ENCODE measurements at places on chromosomes 16 and 17.

DNA sequence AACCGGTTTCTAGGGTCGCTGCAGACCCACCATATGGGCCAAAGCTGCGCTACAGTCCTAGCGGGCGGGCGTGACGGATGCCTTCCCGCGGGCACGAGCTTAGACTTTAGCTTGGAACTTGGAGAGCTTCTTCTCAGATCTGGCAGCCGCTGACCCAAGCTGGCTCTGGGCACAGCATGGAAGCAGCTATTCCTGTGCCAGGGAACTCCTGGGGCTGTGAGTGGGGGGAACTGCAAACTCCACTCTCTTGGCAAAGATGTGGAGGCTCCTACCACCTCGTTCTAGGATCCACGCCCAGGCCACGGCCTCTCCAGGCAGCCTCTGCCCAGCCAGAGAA is 8.8 kb downstream of the FAAP100 start:
- DNase-seq = no peak

GRCh38 chr17:17229416-17230384 is 7.3 kb downstream of the FLCN start:
- no peak for DNase-seq

DNA sequence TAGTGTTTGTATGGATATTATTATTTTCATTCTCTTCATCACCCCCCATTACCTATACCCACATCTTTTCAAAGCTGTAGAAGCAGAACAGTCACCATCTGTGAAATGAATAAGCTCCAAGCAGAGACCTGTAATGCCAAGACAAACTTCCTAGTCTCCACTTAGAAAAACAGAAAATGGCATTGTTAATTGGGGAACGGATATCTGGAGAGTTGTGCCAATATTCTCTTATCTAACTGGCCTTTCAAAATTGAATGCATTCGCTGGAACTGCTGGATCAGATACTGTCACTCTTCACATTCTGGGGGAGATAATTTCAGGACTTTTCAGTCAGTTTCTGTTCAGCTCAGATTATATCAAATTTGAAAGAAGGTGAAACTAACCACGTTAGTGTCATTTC is 464.4 kb upstream of the GOT2 start:
- no peak for DNase-seq

DNA sequence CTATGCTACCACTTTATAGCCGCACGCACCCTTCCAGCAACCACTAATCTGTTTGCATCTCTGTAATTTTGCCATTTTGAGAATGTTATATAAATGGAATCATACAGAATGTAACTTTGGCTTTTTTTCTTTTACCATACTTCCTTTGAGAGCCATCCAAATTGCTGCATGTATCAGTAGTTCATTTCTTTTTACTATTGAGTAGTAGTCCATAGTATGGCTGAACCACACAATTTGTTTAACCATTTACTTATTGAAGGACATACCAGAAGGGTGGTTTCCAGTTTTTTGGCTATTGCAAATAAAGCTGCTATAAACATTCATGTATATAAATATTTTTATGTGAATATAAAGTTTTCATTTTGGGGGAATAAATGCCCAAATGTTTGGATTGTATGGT is 8.8 kb downstream of the TENT4B start:
- no peak for DNase-seq

DNA sequence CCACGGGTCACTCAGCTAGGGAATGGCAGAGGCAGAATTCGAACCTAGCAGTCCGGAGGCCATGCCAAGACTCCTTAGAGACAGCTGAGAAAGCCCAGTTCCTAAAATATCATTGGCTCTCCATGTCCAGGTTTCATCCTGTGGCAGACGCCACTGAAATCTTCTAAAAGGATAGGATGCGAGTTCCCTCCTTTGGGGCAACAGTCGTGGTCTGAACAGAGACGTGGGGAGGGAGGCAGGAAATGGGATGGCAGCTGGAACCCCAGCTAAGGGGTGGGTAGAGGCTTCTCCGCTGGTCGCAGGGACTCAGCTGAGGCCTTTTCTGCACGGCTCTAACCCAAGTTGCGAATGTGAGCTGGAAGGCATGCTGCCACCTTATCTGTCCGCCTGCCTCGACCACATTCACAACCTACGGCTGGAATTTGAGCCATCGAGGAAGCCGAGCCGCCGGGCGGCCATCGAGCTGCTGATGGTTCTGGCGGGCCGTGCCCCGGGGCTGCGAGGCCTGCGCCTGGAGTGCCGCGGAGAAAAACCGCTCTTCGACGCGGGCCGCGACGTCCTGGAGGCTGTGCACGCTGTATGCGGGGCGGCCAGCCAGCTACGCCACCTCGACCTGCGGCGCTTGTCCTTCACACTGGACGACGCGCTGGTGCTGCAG is 1.9 kb upstream of the HSF4 start:
- DNase-seq = no peak

- no peak for DNase-seq
Measured at GRCh38 chr16:48949636-48950035, 332.0 kb downstream of the CBLN1 start.

DNA sequence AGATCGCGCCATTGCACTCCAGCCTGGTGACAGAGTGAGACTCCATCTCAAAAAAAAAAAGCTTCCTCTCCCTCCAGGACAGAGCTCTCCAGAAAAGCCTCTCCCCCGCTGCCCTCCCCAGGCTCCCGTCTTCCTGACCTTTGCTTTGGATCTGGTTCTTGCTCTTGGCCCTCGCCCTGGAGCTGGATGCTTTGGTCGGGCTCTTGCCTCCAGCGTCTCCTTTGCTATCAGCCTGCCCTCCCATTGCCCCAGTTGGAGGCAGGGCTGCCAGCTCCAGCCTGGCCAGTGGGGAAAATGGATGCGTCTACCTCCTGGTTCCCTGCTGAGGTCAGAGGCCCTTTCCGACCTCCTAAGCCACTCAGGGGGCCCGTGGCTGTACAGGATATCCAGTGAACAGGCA is 35.9 kb downstream of the TRARG1 start:
- DNase-seq = no peak

GRCh38 chr17:61724777-61725176 is 133.8 kb upstream of the NACA2 start:
- DNase-seq = no peak

- no peak for DNase-seq
Measured at GRCh38 chr16:82185012-82185411, 15.0 kb upstream of the MPHOSPH6 start.

DNA sequence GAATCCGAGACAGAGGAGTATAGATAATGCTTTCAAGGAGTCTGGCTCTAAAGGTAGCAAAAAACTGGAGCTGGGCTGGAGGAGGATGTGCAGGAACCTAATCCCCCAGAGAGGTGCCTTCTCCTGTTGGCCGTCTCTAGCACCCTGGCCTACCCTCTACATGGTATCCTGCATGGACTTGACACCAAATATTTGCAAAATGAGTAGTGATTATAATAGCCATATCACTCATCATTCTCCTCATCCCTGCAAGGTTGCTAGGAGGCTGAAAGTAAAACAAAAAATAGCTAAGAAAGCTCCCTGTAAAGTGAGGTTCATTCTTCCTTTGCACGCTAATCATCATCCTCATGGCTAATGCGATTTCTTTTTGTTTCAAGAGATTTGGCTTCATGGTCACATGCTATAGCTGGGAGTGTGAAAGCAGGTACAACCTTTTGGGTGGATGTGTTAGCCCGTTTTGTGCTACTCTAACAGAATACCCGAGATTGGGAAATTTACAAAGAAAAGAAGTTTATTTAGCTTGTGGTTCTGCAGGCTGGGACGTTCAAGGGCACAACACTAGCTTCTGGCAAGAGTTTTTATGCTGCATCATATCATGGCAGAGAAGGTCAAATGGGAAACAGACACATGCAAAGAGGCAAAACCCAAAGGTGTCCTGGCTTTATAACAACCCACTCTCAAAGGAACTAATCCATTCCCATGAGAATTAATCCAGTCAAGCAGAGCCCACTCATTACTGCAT is 27.1 kb upstream of the CIITA start:
- DNase-seq = no peak

DNA sequence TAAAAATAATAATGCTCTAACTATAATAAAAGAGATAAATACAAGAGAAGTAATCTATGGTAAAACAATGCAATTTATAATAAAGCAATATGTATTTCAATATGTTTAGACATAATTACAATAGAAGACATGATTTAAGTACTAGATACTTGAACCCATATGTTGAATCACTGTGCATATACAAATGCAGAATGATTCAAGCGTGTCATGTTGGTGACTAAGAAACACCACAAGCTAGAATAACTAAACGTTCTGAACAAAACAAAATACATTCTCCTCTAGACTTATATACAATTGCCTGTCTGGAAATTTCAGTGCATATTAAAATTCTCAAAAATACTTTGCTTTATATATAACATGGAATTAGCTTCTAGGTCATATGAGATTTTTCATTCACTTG is 11.2 kb downstream of the TADA2A start:
- no peak for DNase-seq

DNA sequence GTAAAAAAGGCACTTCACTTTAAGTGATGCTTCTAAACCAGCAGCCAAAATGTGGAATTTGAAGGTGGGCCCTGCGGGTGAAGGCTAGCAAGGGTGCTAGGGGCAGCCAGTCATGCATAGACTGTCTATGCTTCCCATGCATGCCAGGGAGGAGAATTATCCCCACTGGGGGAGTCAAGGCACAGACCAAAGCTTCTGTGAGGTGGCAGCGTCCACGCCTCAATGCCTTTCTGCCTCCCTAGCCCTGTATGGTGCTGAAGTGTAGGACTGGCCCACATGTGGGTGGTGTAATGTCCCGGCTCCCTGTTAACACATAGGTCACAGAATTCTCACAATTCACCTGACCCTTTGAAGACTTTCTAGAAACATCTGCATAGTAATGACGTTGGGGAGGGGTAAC is 1.9 kb downstream of the HS3ST2 start:
- no peak for DNase-seq

Measured in stimulated activated CD4-positive, alpha-beta T cell treated with anti-CD3 and anti-CD28 coated beads, Interleukin-12 subunit alpha, Interleukin-12 subunit beta, amount 100 ng/mL, for 4 hours (primary cell).